ENCODE measurements at places on chromosomes 3 and 15. TPM values are rescaled to one million over a fixed set of nuclear protein-coding genes. Genes with fewer than 3 reads are reported as not detected.

OR5K2 gene
- not detected for total RNA-seq

CACNA1D gene
- total RNA-seq, result 17.1 TPM

CLDN16 gene
- total RNA-seq, result not detected

GRCh38 chr3:34140616-34141015 is 342.2 kb downstream of the PDCD6IP start:
- no peak for DNase-seq
- no peak overlapping the region for H3K4me3 ChIP-seq
- no peaks in the 10 kb centered on the region for H3K36me3 ChIP-seq
